Fibroblast of skin of back (primary cell): ENCODE measurements at places on chromosomes 5 and 9.

GRCh38 chr5:39780347-39780746 lies 355.6 kb upstream of the DAB2 start:
- DNase-seq: peak; percentile 61

DNA sequence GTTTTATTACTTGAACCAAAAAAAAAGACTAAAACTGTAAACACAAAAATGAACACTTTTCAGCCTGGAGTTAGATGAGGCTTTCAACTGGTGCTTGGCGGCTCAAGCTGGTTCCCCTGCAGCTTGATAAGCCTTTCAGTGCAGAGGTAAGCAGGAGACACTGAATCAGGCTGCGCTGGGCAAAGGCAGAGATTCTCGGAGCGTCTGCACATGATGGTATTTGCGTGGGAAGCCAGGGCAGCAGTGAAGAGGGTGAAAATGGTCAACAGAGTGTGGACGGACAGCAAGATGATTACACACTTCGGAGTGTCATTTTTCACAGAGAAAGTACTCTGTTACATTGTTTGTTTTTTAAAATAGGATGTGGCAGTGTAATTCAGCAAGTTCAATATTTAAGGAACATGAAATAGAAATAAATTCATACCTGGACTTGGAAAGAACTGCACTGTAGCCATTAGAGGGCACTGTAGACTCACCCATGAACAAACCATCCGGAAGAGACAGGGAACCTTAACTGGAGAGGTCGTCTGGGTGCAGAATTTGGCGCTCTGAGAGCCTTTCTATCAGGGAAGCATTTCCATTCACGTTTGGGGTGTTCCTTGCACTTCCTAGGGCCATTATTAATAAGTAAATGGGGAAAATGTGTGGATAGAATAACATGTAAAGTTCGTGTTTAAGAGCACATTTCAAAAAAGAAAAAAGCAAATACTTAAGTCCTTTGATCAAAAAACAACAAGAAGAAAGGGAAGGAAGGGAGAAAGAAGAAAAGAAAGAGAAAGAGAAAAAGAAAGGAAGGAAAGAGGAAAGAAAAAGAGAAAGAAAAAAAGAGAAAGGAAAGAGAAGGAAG lies 69.8 kb downstream of the ICE1 start:
- peak; percentile 55 for DNase-seq

DNA sequence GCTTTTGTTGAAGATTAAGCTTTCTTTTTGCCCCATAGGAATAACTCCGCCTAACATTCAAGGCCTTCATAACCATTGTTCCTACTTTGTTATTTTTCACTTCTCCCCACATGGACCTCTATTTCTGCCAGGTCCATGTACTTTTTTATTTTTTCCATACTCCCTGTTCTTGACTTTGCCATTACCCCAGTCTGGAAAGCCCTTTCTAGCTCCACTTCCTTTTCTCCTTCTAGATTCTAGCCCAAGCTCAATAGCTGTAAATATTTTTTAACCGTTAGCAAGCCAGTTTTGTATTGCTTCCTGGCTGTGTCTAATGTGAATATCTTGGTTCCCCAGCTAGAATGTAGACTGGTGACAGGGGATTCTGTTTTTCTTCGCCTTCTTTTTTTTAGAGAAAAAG lies 26.1 kb downstream of the NCBP1 start:
- no peak for DNase-seq

GRCh38 chr5:40652441-40653220 lies 27.1 kb upstream of the PTGER4 start:
- no peak for DNase-seq

DNA sequence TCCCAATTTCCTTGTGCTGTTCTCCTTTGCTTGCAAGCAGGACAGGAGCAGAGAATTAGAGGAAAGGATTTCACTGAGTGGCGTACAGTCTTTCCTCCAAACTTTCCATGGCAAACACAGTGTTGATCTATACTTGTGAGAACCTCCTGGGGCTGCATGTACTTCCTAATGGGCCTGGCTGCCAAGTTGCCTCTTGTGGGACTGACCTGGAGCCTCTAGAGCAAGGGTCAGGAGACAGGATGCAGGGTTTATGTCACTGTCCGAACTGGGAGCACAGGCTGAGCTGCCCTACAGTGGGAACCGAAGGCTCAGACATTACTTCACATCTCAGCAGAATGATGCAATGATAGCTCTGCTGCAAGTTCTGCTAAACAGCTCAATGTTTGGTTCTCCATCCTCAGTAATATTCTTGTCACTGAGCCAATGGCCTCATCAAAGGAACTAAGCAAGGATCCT lies 102.3 kb downstream of the ENC1 start:
- DNase-seq: peak; percentile 28

GRCh38 chr5:153974131-153974812 lies 64.4 kb downstream of the FAM114A2 start:
- DNase-seq: peak; percentile 43

- no peak for DNase-seq
Observed at GRCh38 chr5:172715931-172716682, 54.9 kb downstream of the DUSP1 start.

DNA sequence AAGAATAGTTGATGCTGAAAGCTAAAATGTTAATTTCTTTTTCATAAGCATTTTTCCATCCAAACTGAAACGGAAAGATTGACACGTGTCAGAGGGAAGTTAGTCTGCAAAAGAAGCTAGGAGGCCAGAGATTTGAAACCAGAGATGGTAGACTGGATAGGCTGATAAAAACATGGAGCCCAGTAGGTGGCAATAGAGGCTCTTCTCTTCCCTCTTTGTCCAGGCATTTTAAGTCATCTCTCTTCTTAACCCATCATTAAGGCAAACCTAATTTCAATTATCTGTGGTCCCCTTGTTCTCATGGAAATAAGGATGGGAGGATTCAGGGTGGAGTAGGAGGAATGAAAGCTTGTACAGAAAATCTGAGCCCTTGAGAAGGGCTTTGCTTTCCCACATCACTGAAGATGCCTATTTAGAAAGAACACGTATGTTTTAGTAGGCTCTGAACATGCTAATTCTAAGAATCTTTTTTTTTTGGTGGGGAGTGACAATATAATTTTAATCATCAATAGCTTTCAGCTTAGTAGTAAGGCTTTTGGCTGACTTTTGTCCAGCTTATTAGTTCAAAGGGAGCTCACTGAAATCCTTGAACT lies 66.6 kb downstream of the ZNF474 start:
- DNase-seq: peak; percentile 56

DNA sequence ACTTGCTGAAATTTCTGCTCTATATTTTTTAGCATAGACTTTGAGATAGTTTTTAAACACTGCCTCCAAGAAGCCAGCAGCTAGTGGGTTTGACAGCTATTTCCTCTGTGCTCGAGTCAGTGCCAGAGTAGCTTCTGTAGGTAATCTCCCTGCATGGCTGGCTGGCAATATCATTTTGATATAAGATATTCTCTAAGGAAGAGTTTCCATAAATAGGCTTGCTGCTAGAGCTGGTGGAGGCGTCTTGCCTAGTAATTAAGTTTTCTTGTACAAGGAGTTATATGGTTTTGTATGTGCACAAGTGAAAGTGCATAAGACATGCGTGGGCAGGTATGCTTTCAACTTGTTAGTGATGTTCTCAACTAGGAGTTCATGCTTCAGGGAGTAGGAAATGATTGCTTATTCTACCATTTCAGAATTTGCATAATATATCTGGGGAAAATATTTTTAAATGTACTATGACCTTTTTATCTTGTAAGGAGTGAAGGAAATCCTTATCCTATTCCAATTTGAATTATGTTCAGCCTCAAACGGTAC lies 74.1 kb upstream of the CCL21 start:
- DNase-seq: no peak

DNA sequence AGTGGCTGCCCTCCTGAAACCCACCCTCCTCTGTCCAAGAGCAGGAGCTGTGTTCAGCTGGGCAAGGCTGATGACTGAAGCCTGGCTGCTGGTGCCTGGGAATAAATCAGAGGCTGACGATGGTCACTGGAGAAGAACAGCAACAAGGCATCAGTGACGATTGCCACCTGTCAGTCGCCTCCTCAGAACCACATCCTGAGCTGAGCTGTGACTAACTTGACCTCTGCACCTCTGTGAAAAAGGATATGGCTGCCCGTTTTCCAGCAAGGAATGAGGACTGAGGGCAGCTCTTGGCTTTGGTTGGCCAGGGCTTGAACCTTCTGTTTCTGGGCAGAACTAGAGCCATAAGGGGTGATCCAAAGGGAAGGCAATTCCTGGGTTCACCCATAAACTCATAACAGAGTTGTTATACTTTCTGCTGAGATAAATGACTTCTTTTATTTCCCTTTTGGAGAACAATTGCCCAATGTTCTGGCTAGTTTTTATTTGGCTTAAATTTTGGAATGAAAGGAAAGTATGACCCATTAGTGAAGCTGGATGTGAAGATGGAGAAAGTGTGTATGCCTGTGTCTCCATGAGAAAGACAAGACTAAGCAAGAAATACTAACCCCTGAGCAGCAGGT lies 40.1 kb downstream of the TRIP13 start:
- no peak for DNase-seq

DNA sequence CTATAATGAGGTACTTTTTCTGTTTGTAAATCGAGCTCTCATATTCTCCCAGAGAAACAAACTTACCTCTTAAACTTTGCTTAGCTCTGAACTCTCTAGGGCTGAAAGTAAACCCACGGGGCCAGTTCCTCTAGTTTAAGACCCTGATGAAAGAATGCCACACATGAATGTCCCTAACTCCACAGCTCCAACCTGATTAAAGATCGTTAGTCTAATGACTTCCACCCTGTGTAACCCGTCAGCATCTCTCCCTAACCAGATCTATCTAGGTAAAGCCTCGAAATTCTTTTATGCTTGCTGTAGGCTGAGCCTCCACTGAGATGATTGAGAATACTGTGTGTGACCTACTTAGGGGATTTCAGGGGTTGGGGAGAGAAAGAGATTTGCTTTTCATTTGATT lies 27.0 kb downstream of the ADRA1B start:
- DNase-seq: no peak

DNA sequence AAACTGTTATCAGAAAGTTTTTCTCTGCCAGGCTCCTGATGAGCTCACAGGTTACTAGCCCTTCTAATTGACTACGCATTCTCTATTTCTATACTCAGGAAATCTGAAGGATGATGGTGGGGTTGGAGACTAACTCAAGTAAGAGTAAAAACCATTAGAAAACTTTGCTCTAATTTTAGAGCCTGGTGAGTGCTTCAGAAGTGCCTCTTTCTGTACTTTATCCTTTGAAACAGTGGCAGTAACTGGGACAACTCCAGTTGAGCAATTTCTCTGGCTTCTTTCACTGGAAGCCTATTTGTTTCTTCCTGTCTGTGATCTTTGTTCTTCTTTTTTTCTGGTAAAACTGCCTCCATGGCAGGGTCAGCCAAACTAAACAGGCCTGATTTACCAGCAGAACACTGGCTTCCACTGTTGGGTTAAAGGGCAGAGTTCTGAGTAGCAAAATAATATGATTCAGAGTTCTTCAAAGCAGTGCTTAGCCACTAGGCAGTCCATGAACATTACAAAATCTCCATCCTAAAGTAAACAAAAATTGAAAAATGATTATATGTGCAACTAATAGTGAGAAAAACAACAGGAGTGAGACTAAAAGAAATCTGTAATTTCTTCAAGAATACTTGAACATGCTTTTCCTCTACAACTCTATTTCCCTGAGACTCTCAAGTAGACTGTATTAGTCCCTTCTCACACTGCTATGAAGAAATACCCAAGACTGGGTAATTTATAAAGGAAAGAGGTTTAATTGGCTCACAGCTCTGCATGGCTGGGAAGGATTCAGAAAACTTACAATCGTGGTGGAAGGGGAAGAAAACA lies 79.8 kb downstream of the MROH2B start:
- DNase-seq: no peak

GRCh38 chr9:2241836-2242741 lies 226.9 kb downstream of the SMARCA2 start:
- peak; percentile 85 for DNase-seq

- peak; percentile 72 for DNase-seq
Observed at GRCh38 chr5:107705402-107706014, 34.8 kb upstream of the EFNA5 start.

DNA sequence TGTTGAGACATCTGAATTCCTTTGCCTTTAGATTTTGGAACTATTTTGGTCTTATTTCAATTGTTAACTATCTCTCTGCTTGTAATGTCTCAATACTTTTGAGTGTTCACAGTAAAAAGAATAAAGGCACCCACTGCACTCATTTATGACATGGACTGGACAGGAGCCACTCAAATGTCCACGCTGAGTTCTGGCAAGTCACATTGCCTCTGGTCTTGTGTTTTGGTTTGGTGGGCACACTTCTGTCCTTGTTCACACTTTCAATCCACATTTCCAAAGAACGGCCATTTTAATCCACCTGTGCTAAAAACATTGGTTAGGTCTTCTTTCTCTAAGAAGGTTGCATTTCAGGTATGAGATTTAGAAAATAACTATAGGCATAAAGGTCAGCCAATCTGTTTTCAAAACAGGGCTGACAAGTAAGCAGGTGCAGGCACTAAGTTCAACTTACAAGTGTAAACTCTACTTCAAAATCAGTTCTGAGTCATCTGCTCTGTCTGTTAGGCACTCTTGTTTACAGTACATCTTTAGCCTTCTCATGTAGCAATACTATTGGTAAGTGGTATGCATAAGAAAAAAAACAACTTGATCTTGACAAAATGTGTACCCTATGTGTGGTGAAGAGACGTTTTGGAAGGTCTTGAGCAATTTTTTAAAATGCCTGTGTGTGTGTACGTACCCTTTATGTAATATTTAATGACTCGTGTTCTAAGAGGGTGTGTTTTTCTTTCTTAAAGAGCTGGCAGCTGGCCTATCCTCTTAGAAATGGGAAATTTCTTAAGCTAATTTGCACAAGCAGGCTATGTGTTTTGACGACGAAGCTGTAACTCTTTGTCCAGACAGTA lies 31.5 kb upstream of the ZFAND5 start:
- peak; percentile 31 for DNase-seq

DNA sequence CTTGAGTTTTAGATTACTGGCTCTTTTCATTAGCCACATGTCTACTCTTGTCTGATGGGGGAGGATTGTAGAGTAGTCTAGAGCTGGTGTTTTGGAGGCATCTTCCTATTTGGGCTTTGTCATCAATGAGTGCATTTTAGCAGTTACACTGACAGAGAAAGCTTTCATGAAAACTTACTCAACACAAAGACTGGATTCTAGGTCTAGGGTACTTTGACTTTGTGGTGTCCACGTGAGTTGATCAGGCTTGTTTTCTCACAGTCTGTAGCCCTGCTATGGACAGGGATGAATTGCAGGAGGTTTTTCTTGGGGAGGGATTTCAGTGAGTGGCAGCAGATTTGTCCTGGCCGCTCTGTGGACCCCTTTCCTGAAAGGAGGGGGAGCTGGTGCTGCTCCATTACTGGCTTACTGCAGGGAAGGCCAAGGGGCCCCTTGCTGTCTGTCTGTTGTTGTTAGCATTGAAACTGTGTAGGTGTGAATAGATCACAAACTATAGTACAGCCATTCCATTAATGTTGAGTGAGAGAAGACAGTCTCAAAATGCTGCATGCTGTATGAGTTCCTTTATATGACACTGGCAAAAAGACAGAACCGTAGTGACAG lies 6.6 kb downstream of the TRIO start:
- DNase-seq: no peak

DNA sequence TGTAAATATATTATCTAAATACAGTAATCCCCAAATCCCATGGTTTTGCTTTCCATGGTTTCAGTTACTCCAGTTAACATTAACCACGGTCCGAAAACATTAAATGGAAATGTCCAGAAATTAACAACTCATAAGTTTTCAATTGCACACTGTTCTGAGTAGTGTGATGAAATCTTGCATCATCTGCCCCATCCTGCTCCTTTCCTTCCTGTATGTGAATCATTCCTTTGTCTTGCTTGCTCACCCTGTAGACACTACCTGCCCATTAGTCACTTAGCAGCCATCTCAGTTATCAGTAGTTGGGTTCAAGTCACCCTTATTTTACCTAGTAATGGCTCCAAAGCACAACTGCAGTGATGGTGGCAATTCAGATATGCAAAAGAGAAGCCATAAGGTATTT lies 1568.5 kb upstream of the WWC1 start:
- DNase-seq: peak; percentile 63

- peak; percentile 0 for DNase-seq
Observed at GRCh38 chr5:19496056-19496455, 491.9 kb downstream of the CDH18 start.
